Retina (tissue), 1 donor: ENCODE measurements at places on chromosomes 12 and 14.

DNA sequence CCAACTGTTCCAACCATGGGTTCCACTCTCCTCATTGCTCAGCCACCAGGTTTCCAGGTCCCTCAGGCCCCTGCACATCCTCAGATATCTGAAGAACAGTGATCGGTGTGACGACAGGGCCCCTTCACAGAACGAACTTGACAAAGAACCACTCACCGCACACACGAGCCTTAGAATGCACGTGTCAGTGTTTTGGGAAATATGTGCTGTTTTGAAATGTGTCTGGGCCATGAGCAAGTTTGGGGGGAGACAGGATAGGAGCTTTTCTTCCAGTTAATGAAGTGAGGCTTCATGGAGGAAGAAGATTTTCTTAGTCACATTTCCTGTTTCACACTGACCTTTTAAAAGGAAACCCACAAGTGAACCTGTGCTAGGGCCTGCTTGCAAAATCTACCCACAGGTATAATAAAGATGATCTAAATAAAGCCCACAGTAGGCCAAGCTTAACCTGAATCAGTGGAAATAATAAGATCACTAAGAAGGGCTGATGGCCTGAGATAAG is 58.6 kb downstream of the ZFP36L1 start:
- no peak for DNase-seq

DNA sequence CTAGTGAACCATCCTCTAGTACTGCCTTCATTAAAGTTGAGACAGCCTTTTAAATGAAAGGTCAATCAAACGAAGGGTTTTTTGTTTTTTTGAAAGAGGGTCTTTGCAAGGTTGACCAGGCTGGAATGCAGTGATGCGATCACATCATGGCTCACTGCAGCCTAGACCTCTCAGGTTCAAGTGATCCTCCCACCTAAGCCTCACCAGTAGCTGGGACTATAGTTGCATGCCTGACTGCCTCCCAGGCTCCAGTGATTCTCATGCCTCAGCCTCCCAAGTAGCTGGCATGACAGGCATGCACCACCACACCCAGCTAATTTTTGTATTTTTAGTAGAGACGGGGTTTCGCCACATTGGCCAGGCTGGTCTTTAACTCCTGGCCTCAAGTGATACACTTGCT is 114.6 kb upstream of the SINHCAF start:
- DNase-seq: no peak

DNA sequence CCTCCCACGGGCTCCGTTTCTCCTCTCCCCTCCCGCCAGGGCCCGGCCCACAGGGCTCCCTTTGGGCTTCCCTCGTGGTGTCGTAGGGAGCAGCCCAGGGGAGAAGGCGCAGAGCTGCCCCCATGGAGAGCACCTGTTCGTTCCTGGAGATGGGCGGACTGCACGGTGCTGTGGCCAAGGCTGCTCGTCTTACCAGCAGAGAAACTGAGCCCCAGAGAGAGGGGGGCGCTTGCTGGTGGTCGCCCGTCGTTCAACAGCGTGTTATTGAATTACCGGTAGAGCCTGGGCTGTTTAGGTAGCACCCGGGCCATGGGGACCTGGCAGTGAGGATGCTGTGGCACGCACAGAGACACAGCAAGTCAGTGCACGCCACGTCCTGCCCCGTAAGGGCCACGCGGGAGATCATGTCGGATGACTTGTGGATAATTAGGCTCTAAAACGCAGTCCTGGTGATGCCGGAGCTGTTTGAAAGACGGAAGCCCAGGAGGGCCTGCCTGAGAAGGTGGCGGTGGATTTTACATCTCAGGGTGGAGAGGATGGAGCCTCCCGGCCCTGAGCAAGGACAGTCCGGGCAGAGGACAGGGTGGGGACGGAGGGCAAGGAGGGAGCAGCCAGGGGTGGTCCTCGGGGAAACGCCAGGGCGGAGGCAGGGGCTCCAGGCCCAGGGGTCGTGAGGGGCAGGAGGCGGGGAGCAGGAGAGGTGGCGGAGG is 134.4 kb downstream of the ADGRD1 start:
- DNase-seq: no peak

GRCh38 chr12:53122961-53123468 is 19.7 kb downstream of the SOAT2 start:
- DNase-seq: no peak

- DNase-seq: no peak
Observed at GRCh38 chr14:52834440-52834842, 43.0 kb upstream of the GNPNAT1 start.
